Daoy (cell line): ENCODE measurements at places on chromosomes 2 and 18. TPM values are rescaled to one million over a fixed set of nuclear protein-coding genes. Genes with fewer than 3 reads are reported as not detected.
A peak's percentile ranks its signal among the peaks of the same experiment; 100 is the strongest.

- peak; percentile 27 for DNase-seq
Measured at GRCh38 chr18:76922107-76922506, 99.8 kb downstream of the ZNF236 start.

GRCh38 chr2:239293775-239294430 lies 106.9 kb downstream of the HDAC4 start:
- no peak for DNase-seq

- DNase-seq: peak; percentile 32
Measured at GRCh38 chr2:84830095-84830494, 50.8 kb downstream of the TRABD2A start.

- DNase-seq: no peak
Measured at GRCh38 chr2:189143925-189144324, 35.6 kb downstream of the COL5A2 start.

DNA sequence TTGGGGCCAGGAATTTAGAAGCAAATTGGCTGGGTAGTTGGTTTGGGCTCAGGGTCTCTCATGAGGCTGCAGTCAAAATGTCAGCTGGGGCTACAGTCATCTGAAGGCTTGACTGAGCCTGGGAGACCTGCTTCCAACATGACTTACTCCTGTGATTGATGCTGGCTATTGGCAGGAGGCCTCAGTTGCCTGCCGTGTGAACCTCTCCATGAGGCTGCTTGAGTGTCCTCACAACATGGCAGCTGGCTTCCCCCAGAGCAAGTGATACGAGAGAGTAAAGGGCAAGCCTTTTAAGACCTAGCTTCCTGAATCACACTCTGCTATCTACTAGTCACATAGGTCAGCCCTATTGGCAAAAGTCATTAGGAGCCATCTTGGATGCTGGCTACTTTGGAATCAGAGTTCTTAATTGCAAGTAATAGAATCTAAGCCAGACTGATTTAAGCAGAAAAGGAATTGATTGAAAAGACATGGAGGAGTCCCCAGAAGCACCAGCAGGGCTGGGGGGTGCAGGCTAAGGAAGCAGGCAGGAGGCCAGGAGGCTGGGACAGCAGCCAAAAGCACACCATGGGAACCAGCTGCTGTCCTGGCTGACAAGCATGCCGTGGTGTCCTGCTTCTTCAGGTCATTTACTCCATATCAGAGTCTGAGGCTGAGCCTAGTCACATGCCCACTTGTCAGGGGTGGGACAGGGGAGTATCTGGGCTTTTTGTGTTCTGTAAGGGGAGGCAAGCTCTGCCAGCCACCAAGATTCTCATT lies 7.8 kb upstream of the GIGYF2 start:
- peak; percentile 28 for DNase-seq

DNA sequence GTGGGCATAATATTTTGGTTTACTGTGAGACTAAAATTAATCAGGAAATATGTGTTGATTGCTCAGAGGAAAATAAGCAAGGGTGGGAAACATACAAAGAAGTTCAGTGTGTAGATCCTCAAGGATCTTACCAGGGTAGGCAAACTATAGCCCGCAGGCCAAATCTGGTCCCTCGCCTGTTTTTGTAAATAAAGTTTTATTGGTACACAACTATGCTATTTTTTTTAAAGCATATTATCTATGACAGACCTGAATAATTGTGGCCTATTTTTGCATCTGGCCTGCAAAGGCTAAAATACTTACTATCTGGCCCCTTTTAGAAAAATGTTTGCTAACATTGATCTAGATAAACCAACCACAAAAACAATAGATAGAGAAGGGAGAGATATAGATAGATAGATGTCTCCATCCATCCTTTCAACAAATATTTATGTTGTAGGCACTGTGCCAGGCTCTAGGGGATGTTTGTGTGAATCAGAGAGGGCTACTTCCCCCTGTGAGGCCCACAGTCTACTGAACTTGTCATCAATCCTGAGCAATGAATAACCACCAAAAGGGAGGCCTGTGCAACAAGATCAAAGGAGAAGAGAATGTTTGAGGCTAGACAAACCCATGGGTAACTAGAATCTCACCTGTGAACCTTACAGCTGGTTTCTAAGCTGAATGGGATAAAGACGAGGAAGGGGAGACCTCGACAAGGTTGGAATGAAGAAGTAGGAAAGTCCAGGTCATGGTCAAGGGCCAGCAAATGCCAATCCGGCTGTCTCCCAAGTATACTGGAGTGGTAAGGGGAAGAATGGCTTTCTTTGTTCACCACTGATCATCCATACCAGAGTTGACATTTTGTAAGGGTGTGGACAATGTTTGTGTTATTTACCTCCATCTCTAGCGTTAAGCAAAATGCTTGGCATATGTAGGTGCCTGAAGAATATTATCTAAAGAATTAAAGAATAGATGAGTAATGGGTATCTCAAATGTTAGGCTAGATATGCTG lies 23.6 kb downstream of the ALPK2 start:
- DNase-seq: peak; percentile 84

DNA sequence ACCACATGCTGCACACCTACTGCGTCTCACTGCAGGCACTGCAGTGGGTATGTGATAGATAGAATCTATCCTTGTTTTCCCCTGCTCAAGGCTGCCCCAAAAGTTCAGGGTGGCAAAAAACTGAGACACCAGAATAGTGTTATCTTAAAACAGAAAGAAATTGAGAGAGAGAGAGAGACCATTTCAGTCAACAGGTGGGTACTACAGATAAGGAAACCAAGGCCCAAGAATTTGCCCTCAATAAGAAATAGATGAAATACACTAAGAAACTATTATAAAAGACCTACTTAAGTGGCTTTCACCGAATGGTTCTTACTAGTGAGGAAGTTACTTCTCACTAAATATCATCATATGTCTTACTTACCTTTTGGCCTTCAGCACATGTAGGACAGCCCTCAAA lies 27.9 kb downstream of the EPG5 start:
- DNase-seq: no peak

- no peak for DNase-seq
Measured at GRCh38 chr2:110946902-110947301, 173.8 kb upstream of the BCL2L11 start.

GRCh38 chr18:8745355-8746014 lies 40.1 kb downstream of the MTCL1 start:
- DNase-seq: no peak

DNA sequence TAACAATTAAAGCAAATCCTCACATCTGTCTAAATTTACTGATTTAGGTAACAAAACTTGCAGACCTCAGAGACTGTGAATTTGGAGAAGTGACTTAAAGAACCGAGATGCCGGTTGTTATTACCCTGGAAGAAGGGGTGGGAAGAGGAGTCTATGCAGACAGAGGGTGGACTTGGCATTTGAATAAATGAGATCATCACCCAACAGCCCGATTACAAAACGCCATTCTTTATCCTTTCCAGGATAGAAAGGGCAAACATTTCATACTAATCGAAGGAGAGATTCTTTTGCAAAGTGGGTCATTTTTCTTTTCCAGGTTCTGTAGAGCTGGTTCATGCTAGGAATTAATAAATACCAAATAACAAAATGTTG lies 73.1 kb upstream of the TPO start:
- no peak for DNase-seq

- DNase-seq: no peak
Measured at GRCh38 chr18:45526114-45526841, 89.0 kb upstream of the SLC14A2 start.

GRCh38 chr2:82508702-82509101 lies 1950.4 kb downstream of the SUCLG1 start:
- DNase-seq: no peak

DNA sequence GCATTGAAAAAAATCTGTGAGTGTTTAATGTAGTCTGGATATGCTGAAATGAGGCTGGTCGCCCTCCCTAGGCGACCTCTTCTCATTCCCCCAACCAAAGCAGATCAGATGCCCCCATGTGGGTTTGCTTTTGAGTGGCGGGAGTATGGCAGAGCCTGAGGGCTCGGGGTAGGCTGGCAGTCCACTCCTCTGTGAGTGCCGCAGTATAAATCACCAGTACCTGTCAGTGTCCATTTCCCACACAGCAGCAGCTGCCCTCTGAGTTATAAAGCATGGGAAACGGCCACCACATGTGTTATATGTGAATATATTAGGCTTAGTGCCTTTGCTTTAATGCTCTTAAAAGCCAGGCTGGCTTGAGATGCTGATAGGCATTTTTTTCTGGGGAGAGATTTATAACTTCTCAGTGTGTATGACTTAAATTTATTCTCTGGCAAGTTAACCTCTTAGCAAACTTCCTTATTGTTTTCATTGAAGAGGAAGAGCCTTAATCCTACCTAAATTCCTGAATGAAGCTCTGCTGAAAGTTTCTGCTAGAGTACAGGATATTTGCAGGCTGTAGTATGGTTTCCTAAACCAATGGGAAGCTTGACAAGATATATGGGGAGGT lies 3.8 kb downstream of the DCC start:
- no peak for DNase-seq

- DNase-seq: no peak
Measured at GRCh38 chr2:11612553-11613215, 57.3 kb downstream of the NTSR2 start.

DNA sequence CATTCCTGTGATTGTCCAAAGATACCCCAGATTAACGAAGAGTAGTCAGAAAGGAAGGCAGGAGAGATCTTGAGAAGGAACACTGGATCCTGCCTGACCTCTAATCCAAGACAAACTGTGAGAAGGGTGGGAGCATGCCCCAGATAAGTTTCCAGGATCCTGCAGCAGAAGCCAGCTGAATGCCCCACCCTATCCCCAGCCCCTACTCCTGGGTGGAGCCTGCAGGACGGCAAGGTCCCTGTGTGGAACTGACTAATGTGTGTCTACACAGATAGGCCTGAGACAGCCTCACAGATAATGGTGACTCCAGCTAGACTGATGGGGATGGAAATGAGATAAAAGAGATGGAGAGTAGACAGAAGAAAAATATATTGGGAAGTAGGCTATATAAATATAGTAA lies 174.3 kb downstream of the PDE1A start:
- DNase-seq: no peak

DNA sequence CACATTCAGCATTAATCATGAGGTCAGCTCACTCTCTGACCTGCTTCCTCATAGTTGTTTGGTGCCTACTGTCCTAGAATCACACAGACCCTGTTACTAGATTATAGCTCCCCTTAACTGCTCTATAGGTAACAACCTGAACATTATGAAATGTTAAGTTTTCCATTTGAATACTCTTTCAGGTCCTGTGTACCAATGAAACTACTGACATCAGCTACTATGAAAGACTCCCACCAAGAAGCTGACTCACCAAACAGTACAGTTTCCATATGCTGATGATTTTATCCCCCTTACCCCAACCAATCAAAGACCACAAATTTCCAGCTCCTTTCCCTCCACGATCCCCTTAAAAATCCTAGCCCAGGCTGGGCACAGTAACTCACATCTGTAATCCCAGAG lies 56.3 kb downstream of the SRBD1 start:
- DNase-seq: peak; percentile 26

- DNase-seq: no peak
Measured at GRCh38 chr2:506451-506850, 170.8 kb downstream of the TMEM18 start.

DNA sequence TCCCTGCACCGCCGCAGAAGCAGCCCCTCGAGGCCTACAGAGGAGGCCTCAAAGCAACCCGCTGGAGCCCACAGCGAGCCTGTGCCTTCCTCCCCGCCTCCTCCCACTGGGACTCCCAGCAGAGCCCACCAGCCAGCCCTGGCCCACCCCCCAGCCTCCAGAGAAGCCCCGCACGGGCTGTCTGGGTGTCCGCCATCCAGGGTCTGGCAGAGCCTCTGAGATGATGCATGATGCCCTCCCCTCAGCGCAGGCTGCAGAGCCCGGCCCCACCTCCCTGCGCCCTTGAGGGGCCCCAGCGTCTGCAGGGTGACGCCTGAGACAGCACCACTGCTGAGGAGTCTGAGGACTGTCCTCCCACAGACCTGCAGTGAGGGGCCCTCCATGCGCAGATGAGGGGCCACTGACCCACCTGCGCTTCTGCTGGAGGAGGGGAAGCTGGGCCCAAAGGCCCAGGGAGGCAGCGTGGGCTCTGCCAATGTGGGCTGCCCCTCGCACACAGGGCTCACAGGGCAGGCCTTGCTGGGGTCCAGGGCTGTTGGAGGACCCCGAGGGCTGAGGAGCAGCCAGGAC lies 31.2 kb downstream of the GPC1 start:
- DNase-seq: peak; percentile 0

GRCh38 chr18:51211552-51211951 lies 14.1 kb upstream of the MEX3C start:
- DNase-seq: peak; percentile 63

GRCh38 chr2:188243381-188243780 lies 48.3 kb upstream of the GULP1 start:
- no peak for DNase-seq

DNA sequence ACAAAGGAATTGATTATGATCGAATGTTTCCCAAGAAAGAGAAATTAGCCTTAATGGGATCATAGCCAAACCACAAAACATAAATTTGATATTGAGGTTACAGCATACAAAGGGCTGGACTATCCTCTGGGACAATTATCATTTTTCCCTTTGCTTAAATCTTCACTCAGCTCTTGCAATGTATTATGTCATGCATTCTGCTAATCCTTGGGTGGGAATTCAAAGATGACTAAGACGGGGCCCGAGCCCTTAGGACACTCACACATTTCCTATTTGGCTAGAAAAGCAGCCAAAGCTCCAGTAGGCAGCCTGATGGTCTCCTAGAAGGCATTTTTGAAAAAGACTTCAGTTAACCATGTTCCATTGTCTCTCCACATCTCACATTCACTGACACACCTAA lies 17.2 kb upstream of the NMI start:
- DNase-seq: peak; percentile 64

- no peak for DNase-seq
Measured at GRCh38 chr2:177767768-177768167, 304.8 kb downstream of the PDE11A start.

DNA sequence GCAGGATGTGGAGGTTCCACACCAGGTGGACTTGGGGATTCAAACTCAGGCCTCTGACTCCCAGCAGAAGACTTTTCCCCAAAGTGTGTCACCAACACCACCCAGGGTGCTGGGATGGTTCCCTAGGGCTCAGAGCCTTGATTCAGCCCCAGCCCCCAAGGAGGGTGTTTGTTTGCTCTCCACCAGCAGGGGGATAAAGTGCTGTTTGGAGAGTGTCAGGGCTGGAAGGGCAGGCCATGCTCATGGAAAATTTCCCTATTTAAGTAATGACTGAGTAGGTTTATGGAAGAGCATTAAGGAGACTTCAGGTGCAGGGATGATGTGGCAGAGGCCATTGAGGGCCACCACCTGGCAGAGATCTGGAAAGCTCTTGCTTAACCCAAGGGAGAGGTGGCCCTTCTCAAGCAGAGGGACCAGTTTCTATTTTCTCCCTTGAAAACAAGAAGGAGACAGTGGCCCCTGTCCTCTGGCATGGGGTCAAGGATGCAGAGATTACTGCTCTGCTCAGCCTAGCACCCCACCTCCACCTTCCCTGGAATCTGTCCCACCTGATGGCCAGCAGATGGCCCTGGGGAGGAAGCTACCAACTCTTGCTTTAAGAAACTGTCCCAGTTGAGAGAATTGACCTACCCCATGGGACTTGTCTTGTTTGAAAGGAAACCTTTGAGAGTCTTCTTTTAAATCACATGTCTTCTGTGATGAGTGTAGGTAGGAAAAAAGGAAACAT lies 122.1 kb downstream of the ACOXL start:
- no peak for DNase-seq

The ASAP2 gene
- 20.3 and 22.7 TPM in 2 replicates for total RNA-seq

The DLX2 gene
- total RNA-seq: 0.51 and 2.2 TPM in 2 replicates

The CCDC178 gene
- not detected in 2 replicates for total RNA-seq

The ASB18 gene
- not detected in 2 replicates for total RNA-seq

The C2orf72 gene
- total RNA-seq: 0.57 and 0.86 TPM in 2 replicates

The LNPK gene
- 19.7 and 29.4 TPM in 2 replicates for total RNA-seq
